Kidney tubule cell (primary cell): ENCODE measurements at places on chromosomes 5 and 9.

GRCh38 chr9:107481035-107481434 is 8.5 kb downstream of the KLF4 start:
- no peak for DNase-seq

DNA sequence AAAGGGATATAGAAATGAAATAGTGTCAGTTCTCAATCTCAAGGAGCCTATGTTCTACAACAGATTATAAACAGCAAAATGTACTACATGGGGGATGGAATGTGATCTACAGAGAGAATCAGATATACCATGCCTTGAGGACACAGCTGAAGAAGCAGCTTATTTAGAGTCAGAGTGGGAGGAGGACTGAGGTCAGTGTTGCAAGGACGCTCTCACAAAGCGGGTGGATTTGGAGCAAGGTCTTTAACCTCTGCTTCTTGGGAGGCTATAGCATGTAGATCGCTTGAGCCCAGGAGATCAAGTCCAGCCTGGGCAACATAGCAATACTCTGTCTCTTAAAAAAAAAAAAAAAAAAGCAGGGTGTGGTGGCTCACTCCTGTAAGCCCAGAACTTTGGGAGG is 32.8 kb upstream of the PLIN2 start:
- DNase-seq, result no peak

DNA sequence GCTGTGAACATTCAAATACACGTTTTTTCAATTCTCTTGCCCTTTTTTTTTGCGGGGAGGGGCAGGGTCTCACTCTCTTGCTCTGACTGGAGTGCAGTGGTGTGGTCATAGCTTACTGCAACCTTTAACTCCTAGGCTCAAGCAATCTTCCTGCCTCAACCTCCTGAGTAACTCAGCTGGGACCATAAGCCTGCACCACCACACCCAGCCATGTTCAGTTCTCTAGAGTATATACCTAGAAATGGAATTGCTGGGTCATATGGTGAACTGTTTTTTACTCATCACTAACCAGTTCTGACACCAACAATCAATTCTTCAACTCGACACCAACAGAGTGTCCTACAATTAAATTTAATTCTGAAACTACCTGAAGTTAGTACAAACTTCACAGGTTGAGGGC is 85.5 kb upstream of the ZNF169 start:
- DNase-seq, result no peak

GRCh38 chr9:130699047-130699446 is 5.5 kb downstream of the EXOSC2 start:
- DNase-seq, result no peak

DNA sequence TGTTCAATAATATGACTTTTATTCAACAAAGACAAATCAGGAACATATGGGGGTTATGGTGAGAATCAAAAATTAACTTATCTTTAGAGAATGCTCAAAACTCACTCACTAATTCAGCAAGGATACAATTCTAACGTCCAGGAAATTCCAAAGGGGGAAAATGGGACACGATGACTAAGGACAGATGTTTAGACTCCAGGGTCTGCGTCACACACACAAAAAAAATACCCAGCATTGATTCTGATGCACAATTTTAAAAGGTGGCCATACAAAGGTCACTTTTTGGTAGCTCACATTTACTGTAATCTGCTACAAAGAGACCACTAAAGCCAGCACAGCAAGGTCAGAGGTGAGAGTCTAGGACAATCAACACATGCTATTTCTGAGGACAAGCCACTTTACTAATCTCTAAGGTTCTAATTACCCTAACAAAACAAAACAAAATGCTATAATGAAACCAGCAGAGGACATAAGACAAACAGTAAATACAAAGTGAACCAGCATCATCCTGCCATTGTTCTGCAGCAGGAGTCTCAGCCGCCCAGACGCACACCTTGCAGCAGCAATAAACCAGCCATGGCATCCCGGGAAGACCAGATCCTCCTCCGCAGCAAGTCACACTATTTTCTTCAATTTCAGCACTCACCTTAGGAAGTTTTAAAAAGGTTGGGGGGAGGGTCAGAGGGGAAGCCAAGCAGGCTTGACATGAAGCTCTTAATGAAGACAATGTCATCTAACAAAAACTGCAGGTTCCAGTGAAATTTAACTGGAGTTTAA is 57.8 kb downstream of the TTC39B start:
- DNase-seq, result no peak

DNA sequence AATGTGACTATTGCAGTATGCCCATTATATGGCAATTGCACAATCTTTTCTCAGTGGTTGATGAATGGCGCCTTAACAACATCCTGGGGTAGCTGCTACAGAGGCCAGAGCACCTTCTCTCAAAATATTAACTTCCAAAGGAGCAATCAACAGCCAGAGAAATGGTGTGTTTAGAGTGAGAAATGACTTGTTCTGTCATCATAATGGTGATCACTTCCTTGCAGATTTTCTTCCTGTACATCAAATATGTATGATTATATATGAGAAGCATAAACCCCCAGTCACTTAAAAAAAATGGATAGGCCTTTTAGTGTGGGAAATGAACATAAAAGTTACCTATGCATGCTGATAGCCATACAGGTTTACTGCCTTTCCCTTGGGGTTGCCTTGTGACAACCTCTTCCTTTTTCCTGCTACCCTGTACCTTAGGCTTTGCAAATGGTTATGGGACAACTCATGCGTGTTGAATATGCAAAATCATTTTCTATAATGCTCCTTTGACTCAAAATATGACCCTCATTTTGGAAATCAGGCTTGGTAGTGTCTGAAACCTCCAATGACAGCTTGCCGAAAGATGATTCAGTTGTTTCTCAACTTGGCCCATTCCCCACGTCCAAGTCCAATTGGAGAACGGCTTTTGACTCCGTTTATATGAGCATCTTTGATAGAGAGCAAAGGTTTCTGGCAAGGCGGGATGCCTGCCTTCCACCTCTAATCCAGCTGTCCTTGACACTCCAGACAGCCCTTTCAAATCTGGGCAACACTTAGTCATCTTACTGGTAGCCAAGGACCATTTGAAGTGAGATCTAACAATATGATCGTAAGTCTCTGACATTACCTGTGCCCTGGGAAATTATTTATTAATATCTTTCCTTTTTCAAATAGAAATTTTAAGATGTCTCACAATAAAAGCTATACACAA is 69.3 kb downstream of the SLC1A1 start:
- no peak for DNase-seq

DNA sequence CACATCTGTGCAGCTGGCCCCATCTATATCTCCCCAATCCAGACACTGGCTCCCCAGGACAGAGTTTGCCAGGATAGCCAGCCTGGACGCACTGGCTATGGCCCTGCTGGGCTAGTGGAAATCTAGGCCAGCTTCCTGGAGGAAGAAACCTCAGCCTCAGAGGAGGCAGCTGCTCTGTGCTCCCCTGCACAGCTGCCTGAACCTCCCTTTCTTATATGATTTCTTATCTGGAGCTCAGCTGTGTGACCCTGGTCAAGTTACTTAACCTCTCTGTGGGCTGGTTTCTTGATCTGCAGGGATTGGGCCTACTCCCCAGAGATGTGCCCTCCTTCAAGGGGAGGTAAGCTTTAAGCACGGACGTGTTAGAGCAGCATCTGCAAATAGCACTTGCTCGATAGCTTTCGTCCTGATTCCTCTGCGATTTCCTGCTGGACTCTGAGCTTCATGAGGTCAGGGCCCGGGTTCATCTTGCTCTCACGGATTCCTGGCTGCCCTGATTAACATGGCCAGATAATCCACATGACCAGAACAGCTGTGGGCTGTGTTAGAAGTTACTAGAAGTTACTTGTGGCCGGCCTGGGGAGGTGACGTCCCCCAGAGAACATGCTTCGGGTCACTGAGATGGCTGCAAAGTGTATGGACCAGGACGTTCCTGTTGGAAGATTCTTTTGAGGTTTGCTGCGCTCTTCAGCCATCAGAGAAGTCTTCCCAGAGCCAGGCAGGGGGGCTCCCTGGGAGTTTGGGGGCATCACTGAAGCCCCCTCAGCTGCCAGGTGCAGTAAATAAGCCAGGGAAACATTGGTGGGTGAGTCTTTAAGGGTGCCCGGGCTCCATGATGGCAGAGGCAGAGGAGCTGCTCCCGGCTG is 14.5 kb downstream of the C9orf50 start:
- DNase-seq, result no peak

DNA sequence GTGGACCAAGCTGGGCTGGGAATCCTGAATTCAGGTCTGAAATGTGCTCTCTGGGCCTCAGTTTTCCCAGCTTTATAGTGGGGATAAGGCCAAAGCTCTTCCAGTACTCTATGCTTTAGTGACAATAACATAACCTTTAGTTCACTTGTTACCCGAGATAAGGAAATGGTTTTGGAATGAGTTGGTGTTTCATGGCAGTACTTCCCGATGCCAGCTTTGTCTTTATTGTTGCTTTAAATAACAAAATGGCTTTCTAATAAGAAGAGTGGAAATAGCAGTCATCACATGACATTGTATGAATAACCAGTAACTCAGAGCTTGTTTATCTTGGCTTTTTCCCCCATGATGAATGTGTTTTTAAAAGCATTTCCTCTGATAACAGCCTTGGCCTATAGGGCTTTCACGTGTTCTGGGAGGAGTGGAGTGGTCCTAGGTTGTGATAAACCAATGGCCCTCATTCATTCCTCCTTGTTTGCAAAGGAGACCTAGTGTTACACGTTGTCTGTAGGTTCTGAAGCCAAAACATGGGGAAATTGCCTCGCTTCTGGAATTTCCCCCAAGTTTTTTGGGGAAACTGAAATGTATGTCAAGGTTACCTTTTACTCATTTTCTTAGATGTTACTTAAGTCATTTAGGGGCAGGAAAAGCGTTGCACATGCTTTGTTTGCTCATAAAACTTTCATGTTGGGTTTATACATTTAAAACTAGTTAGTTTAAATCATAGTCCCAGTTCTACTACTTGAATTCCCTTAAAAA is 53.7 kb downstream of the ZNF618 start:
- peak; percentile 71 for DNase-seq

DNA sequence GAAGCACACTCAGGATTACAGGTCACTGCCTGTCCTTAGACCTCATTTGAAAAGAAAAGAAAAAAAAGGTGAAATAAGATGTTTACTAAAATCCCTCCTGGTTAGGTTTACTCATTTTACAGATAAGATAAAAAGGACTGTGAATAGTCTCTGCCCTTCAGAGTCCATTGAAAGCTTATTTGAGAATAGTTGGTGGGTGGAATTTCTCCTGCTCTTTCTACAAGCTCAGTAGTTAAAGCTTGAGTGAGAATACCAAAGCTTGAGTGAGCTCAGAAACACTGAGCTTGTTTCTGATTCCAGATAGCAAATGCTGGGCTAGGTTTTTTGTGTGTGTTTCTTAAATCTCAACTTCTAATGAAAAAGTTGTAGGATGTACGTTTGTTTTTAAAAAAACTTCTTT is 106.7 kb downstream of the SLF1 start:
- no peak for DNase-seq

GRCh38 chr9:72633966-72634365 is 112.6 kb downstream of the TMC1 start:
- DNase-seq, result peak; percentile 31

GRCh38 chr5:170740551-170741205 is 42.8 kb upstream of the GABRP start:
- DNase-seq, result no peak

GRCh38 chr9:97076238-97076637 is 37.3 kb upstream of the CTSV start:
- no peak for DNase-seq

GRCh38 chr5:132662925-132663770 is 5.2 kb downstream of the IL13 start:
- no peak for DNase-seq

DNA sequence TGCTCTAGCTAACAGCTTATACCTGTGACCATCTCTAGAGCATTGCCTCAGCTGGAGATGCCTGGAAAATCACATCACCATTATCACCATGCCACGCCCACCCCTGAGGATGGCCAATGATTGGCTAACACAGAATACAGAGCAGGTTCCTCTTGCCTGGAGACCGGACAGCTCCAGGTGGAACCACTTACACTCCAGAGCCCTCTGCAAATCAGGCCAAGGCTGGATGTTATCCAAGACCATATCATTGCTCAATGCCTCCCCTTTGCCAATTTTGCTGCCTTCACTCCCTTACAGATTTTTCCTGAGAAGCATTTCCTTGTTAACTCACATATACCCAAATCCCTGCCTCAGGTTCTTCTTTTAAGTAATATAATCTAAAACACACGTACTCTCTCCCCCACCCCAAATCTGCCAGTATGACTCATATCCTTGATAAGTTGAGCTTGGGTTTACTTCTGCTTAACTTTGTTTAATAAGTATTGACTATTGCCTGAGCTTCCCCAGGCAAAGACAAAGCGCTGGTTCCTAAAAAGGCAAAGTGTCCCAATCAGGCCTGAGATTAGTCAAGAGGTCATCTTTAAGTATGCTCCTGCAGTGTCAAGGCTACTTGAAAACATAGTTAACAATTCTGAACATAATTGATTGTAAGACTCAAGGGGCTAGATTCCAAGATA is 309.6 kb downstream of the EPB41L4A start:
- DNase-seq, result peak; percentile 58

DNA sequence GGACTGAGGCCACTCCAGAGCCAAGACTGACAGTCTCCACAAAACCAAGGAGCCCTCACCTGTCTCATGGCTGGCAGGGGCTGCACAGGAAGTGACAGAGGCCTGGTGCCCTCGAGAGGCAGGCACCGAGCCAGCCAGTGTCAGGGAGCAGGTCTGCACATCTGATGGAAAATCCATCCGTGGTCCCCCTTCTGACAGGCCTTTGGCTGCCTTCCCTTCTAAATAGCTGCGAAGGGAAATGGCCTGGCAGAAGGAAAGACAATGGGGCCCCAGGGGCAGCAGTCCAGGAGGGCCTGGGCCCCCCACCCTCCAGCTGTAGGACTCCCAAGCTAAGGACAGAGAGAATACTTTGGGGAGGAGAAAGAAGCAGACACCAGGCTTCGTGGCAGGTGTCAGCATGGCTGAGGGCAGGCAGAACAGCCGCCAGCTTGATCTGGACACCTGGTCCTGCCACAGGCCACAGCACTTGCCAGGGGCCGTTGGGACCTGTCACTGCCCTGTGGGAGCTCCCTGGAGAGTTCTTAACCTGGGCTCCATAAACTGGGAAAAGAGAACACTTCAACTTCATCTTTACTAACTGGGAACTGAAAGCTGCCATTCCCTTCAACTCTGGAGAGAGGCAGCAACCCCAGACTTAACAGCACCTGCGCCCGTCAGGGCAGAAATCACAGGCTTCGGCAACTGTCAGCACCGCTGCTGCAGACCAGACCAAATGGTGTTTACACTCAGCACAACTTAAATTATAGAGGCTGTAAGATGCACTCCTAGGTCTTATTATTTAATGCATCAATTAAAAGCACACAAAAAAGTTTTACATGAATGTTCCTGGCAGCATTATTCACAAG is 22.0 kb downstream of the ADAMTS2 start:
- DNase-seq, result no peak
